NCI-H2107 (cell line): ENCODE measurements at places on chromosomes 11 and 22.

GRCh38 chr11:5712507-5712906 is 22.9 kb downstream of the TRIM22 start:
- DNase-seq = no peak

DNA sequence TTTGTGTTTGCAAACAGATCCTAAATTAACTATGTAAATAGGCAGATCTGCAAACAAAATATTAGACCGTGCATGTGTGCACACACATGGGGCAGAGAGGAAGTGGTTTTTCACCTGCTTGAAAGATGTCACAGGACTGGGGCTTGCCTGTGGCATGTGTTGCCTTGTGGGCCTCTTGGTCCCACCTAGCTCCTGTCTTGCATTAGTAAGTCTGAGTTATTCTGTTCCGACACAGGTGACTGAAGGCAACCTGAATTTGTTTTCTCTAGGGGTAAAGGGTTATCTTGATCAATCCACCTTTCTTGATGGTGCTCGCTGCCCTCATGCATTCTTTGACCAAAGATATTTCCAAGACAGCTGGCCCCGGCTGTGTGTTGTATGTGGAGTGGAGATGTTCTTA is 667.5 kb downstream of the NTM start:
- DNase-seq = no peak

- no peak for DNase-seq
Measured at GRCh38 chr22:18096823-18097222, 13.8 kb upstream of the TUBA8 start.

DNA sequence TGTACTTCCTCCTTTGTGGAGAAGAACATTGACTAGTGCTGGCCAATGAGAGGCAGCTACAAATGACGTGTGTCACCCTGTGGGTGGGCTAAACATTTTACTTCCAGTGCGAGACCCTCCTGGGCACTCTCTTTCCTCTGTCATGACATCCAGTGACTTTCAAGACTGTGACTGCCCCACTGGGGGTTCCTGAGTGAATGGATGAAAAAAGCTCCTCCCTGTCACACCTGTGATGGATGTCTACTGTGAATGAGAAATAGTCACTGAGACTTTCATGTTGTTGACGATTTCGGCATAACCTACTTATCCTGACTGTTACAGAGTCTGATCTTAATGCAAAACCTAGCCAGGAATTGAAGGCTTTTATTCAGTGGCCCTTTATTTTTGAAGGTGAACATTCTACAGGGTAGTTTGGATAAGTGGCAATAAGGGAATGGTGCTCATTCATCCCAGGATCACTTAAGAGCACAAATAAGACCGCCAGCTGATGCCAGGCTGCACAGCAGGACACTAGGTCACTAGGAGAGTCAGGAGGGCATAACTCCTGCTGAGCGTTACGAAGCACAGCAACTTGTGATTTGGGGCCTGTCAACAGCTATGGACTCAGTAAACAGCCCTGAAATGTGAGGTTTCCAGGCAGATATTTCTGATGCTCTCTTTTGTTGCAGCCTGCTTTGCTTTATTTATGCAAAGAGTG is 636.6 kb downstream of the NTM start:
- DNase-seq = no peak

- DNase-seq = no peak
Measured at GRCh38 chr11:6655020-6655789, 404 bp downstream of the DCHS1 start.

DNA sequence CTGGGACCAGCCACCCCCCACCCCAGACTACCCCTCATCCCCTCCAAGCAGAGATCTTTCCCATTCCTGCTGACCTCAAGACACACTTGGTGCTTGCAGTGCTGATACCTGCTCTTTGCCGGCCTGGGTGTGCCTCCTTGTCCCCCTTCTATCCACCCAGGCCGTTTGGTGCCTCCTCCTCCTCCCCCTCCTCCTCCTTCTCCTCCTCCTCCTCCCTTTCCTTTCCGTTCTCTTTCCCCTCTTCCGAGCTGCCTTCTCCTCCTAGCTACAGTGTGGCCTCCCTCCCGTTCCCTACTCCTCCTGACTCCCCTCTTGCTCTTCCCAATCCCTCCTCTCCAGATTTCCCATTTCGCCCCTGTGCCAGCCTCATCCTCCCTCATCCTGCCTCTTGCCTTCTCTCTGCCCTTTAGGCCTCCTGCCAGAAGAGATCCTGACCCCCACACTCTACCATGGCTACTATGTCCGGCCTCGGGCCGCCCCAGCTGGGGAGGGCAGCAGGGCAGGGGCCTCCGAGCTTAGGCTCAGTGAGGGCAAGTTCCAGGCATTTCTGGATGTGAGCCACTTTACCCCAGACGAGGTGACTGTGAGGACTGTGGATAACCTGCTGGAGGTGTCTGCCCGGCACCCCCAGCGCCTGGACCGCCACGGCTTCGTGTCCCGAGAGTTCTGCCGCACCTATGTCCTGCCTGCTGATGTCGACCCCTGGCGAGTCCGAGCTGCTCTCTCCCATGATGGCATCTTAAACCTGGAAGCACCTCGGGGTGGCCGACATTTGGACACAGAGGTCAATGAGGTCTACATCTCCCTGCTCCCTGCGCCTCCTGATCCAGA is 712 bp downstream of the HSPB2 start:
- no peak for DNase-seq

- DNase-seq = no peak
Measured at GRCh38 chr11:76803811-76804600, 20.9 kb downstream of the TSKU start.

DNA sequence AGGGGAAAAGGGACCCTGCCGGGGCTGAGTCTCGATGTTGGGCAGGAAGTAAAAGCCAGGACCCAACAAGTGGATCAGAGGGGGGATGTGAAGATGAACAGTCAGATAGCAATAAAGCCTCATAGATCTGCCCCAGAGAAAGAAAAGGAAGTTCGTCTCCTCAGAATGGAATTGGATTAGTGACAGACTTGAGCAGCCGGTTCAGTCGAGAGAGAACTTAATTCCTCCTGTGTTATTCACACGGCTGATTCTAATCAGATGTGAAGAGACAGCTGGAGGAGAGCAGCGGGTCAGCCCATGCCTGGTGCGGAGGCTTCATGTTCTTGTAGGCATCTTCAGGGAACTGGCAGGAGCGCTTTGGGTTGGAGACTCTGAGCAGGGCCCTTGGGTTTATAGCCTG is 29.3 kb upstream of the CABP7 start:
- DNase-seq = no peak

DNA sequence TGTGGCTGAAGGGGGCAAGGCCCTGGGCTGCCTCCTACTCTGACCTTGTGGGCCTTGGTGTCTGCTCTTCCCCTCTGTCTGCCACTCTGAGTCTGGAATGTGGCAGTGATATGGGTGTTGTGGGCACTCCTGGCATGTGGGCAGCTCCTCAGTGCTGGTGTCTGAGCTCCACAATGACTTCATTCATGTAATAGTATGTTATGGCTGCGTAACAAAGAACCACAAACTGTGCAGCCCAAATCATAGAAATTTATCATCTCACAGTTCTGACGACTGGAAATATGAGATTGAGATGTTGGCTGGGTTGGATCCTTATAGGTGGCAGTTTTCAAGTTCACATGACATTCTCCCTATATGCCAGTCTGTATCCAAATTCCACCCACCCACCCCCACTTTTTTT is 59.1 kb downstream of the BCR start:
- DNase-seq = no peak

DNA sequence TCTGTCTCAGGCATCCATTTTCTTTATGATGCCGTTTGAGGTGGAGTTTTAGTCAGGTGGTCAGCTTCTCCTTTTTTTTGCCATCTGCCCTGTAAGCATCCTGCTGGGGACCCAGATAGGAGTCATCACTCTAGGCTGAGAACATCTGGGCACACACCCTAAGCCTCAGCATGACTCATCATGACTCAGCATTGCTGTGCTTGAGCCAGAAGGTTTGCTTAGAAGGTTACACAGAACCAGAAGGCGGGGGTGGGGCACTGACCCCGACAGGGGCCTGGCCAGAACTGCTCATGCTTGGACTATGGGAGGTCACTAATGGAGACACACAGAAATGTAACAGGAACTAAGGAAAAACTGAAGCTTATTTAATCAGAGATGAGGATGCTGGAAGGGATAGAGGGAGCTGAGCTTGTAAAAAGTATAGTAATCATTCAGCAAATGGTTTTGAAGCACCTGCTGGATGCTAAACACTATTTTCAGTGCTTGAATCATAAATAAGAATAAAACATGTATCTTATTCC is 10.9 kb upstream of the HBE1 start:
- no peak for DNase-seq

DNA sequence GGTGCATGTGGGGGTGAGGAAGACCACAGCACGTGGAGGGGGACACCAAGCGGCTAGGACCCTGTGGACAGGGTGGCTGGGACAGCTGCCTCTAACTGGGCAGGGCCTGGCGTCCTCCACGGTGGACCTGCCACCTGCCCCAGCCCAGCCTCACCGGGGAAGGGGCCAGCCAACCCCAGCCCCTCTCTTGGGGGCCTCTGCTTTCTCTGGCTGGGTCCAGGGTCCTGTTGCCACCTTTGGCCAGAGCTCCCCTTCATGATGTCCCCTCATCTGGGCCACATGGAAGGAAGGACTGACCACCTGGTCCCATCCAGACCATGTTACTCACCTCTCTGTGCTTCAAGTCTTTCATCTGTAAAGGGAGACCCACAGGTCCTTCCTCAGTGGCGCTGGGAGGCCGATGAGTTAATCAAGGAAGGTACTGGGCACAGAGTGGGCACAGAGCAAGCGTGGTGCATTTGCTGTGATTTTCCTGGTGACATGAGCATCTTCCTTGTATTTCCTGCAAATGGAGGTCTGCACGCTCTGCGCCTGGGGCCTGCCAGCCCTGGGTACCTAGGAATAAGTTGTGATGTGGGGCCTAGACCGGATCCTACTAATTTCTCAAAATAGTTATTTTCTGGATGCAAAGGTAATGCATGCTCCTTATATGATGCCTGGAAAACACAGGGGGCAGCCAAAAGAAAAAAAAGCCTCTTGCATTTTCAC is 538.4 kb downstream of the TBC1D22A start:
- DNase-seq = no peak

DNA sequence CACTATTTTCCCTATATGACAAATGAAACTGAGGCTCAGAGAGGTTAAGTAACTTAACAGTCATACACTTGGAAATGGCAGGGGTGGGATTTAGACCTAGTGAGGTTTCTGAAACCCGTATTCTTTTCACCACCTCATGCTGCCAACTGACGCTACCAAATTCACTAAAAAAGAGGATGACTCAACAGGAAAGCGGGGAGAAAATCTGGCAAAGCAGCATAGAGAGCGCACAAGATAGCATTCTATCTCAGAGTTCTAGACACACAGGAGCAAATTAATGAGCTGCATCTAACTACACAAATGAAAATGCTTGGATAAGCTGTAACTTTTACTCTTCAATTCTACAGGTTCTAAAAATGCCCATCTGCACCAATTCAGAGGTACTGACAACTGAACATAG is 136.4 kb downstream of the RBFOX2 start:
- no peak for DNase-seq

DNA sequence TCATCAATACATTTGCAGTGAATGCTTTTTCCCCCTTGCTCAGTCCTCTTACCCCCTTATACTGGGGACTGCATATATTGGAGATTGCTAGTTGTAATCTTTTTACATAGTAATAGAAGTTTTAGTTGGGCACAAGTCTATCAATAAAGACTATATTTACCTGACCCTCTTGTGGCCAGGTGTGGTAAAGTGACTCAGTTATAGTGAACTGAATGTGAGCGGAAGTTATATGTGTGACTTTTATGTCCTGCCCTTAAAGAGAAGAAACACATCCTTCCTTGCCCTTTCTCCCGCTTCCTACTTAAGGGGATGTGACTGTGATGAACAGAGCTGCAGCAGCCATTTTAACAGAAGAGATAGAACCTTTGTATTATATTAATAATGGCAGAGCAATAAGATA is 362.0 kb downstream of the METTL15 start:
- DNase-seq = no peak

GRCh38 chr11:67674442-67674871 is at the start of gene ALDH3B2:
Gene ALDH3B2, minus strand, starts transcription at chr11:67674623. Its CDS starts 7,688 bp downstream, at chr11:67666935.
- no peak for DNase-seq

- DNase-seq = no peak
Measured at GRCh38 chr11:57316017-57316416, 8.7 kb downstream of the TNKS1BP1 start.

GRCh38 chr22:44207173-44207980 is 26.7 kb downstream of the PARVG start:
- no peak for DNase-seq

DNA sequence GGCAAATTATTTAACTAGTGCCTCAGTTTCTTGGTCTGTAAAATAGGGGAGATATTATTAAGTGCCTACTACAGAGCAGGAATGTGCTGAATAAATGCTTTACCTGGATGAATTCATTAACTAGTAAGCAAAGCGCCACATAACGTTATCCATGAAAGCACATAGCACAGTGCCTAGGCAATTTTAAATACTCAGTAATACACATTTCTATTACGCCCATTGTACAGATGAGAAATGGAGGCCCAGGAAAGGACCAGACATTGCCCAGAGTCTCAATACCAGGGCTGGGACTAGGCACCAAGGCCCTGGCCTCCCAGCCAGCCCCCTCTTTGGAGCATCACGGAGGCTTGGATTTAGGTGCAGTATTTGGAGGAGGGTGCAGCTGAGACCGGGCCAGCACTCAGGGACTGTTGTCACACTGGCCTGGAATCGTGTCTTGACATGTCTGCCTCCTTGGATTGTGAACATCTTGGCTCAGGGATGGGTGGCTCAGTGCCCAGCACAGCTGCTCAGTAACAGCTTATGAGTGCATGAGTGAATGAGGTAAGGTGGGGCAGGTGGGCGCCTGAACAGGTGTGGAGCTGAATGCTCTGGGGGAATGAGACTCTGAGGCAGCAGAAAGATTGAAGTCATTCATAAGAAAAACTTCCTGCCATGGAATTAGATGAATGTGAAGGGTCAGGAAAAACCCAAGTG is 42.1 kb upstream of the TPBGL start:
- DNase-seq = no peak

DNA sequence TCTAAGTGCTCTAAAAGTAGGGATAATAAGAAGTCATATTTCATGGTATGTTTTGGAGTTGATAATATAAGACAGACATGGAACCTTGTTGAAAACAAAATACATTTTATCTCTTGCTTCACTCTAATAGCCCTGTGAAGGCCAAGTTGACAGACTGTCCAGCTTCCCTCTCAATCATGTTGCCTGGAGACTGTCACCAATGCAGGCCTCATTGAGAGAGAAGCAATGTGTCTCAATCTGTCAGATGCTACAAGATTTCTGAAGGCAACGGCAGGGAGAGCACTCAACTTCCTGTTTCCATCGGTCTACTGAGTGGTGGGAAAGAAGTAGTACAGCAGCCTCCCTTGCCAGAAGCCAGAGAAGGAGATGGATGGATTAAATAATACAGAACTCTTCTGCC is 23.6 kb upstream of the FJX1 start:
- no peak for DNase-seq

DNA sequence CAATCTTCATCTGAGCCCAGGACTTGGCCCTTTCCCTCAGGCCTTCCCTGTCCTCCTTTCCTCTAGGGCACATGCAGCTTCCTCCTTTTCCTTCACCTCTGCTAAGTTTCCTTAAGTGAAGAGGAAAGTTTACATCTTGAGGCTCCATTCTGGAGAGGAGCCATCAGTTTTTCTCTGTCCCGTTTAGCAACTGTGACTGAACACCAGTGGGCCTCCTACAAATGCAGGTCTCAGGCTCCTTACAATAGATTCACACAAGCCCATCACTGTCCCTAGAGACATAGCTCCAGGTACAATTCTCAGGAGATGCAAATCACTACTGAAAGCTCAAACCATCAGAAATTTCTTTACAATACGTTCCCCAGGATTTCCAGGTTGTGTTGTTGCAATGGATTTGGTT is 23.3 kb upstream of the LYVE1 start:
- no peak for DNase-seq

GRCh38 chr11:81548123-81548522 is 1185.5 kb downstream of the FAM181B start:
- no peak for DNase-seq

GRCh38 chr11:78138291-78138690 is 1.1 kb downstream of the ALG8 start:
- DNase-seq = no peak
